Naive thymus-derived CD4-positive, alpha-beta T cell (primary cell): ENCODE measurements at places on chromosomes 4 and X.

- DNase-seq = no peak
These were observed 146.9 kb downstream of the FAM13A start for GRCh38 chr4:88910101-88910500.

GRCh38 chrX:138006180-138006579, 440.3 kb downstream of the ZIC3 start:
- no peak for DNase-seq

GRCh38 chr4:109174224-109174953, 128.1 kb downstream of the COL25A1 start:
- DNase-seq = no peak

- no peak for DNase-seq
These were observed 24.7 kb upstream of the NEUROG2 start for GRCh38 chr4:112540695-112541094.

GRCh38 chr4:72507167-72507566, 61.9 kb downstream of the ADAMTS3 start:
- no peak for DNase-seq

DNA sequence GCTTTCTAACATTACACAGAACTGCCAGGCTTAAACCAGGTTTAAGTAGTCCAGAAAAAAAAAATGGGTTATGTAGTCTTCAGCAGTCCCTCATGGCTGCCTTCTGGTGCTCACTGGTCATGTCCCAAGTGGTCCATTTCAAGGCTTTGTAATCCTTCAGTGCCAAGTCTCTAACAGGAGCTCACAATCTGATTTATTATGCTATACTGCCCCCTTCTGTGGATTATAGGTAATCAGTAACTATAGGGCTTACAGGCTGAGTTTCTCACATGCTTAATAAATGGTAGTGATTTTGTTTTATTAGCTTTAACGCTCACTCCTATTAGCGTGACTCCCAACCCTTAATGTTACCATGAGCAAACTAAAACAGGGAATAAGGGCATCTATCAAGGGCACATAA, 92.5 kb upstream of the EDA2R start:
- DNase-seq = no peak

- no peak for DNase-seq
These were observed 98.4 kb downstream of the PRSS12 start for GRCh38 chr4:118254368-118254767.

DNA sequence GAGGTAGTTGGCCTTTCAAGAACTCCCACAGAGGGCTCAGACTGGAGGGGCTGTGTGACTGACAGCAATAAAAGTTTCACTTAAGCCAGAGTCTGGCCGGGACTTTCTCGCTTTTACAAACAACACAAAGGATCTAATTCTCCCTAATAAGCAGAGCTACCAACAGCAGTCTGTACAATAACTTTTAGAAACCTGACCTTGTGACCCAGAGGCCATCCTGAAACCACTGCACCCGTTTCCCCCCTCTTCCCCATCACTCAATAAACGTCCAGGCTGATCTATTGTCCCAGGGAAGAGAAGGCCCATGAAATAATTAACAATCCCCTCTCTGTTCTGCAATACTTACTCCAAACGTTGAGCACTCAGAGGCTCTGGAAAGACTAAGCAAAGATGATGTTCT, 442.4 kb downstream of the ZIC3 start:
- no peak for DNase-seq

GRCh38 chr4:105474099-105474518, 247 bp upstream of the PPA2 start:
- DNase-seq = no peak

DNA sequence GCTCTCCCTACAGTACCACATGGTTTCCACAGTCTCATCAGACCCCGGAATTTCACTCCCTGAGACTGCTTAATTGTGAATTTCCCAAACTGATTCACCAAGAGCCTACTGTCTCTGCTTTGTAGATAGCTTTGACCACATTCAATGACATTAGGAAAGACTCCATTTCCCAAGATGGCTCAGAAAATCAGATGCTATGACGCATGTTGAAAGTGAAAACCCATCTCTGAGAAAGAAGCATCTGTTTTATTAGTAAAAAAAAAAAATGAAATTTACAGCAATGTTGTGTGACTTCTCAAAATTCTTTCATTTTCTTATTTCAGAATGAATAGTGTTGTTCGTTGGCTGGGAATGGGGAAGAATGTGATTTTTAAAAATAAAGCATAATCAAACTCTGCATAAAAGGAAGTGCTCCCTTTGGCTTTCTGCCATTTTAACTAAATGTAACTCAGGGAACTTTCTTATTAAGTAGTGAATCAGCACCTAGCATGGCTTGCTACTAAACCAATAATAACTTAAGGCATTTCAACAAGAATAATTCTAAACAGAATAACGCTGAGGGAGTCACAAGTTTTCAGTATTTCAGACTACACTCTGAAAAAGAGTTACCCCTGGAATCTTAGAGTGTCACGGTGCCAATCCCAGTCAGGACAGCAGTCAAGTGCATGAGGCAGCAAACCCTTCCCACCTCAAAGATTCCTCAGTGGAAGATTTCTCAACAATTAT, 97.4 kb upstream of the MYOZ2 start:
- no peak for DNase-seq

DNA sequence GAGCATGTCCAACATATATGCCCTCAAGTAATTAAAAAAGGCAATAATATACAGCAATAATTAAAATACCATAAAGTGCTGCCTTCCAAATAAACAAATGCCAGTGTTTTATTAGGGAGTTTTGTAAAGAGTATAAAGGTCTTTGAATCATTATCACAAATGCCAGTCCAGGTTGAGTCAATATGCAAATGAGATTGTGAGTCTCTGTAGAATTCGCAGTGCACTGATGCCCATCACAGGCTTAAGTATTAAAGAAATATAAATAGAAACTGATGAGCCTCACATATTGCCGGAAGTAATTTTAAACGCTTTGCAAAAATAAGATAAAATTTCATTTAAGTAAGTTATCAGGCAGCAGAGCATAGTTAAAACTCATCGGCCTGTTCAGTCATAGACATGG, 205.0 kb upstream of the TECRL start:
- no peak for DNase-seq

DNA sequence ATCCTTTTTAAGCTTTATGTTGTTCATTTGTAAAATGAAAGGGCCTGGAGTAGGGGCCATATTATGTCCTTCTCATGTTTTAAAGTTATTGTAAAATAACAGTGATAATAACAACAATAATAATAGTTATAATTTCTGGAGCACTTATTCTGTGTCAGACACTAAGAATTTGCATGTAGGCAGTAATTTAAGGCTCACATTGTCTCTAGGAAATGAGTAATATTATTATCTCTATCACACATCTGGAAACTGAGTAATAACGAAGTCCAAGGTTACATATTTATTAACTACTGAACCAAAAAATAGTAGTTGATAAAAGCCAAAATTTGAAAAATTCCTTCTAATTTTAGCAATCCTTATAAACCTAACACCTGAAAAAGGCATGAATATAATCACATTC, 520.7 kb upstream of the PABPC4L start:
- DNase-seq = no peak

GRCh38 chr4:122845066-122845465, 18.4 kb downstream of the FGF2 start:
- no peak for DNase-seq

DNA sequence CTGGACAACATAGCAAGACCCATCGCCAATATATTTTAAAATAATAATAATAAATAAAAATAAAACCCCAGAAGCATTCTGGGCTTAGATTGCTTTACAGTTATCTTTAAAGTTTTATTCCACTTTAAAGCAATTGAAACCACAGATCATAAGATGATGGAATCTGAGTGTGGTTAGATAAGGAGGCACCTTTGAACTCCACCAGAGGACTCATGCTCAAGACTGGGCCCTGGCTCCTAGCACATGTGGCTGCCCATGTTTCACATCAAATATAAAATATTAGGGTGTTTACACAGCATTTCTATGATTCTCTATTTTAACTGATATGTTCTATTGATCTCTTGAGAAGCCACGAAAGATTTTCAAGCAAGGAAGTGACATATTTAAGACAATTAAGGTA, 52.6 kb upstream of the BBS12 start:
- DNase-seq = no peak

DNA sequence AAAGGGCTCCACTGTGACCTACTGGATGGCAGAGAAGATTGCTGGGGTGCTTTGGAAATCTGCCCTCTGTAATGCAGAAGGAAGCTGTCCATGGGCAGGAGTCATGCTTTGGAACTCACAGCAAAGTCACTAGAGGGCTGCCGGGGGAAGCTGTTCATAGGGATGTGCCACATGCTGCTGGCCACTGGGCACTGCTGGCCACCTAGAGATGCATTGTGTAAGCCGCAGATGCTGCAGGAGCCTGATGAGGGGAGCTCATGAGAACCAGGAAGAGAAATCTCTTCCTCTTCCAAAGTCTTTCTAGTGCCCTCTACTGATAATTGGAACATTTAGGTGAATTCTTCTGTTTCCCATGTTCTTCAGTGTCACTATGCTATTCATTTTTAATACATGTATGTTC, 31.2 kb upstream of the UXT start:
- DNase-seq = no peak

- no peak for DNase-seq
These were observed 446 bp downstream of the EVC2 start for GRCh38 chr4:5707778-5708448.

DNA sequence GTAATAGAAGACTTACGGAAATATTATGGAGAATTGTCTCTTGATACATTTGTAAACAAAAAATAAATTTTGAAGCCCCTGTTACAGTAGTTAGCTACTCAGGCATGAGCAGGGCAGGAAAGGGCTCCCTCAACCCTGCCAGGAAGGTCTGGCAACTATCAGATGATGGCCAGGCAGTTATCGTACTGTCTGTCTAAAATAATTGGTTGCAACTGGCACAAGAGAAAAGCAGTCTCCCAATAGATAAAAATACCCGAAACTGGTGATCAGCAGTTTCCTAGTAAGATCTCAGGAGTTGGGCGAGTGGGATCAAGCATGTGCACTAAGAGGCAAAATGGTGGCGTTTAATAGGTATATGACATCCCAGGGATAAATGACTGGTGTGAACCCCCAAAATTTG, 1336.3 kb downstream of the C4orf33 start:
- no peak for DNase-seq

- no peak for DNase-seq
These were observed 191.0 kb downstream of the NSUN7 start for GRCh38 chr4:40940756-40941155.

GRCh38 chr4:181528570-181529184, 714.5 kb upstream of the TENM3 start:
- DNase-seq = peak; percentile 23

- no peak for DNase-seq
These were observed 14.2 kb downstream of the COX7B2 start for GRCh38 chr4:46894826-46895225.

DNA sequence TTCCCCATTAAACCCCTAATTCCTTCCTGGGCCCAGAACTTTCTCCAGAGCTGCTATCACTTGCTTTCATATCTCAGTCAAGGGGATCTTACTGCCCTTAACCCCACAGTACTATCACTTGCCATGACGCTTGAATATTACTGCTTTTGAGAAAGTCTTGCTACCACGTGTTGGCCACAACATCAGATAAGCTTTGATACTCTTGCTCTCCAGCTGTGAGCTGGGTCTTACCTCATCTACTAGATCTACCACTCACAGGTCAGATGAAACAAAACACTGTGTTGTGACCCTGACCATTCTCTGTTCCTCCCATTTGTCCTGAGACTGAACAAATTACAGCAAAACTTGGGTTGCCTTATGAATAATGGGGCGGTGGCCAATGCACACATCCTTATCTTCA, 12.1 kb upstream of the TAPT1 start:
- no peak for DNase-seq

DNA sequence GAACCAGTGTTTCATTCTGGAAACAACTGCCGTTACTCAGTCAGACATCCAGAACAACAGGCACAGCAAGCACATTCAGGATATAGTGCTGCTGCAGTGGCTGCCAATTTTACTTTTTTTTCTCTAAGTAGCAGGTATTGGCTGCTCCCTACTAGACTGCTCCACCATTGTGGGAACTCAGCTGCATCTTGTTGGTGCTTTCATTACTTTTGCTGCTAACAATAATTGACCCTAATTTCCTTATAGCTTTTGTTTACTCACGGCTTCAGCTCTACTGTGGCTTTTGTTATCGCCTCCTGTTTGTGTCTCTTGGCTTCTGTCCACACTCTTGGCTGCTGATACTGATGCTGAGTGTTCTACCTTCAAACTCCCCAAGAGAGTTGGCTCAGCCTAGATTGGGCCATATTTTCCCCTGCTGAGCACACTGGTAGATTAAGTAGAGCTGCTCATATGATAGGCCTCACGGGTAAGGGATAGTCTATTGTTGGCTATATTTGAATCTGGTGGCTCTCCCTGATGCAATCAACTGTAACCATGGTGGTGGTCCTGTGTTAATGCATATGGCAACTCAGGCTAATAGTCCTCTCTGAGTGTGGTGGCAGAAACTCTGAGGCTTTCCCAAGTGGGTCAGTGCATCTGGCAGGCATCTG, 44.5 kb upstream of the IL2 start:
- no peak for DNase-seq

DNA sequence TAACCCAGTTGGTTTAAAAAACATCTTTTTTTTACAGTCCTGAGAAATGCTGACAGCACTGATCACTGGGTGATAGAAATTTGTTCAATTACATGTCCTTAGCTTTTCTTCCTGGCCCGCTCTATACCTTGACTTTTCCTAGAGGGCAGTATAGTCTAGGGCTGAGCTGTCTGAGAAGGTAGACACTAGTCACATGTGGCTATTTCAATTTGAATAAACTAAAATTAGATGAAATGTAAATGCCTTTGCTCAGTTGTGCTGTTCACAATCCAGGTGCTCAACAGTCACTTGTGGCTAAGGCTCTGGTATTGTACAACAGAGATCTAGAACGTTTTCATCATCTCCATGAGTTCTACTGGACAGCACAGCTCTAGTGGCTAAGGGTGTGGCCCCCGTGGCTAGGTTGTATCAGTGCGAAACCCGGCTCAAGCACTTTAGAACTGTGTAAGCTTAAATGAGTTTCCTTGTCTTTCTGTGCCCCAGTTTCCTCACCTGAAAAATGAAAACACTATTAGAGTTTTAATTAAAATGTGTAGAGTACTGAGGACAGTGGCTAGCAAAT, 111.6 kb upstream of the WDR17 start:
- no peak for DNase-seq

DNA sequence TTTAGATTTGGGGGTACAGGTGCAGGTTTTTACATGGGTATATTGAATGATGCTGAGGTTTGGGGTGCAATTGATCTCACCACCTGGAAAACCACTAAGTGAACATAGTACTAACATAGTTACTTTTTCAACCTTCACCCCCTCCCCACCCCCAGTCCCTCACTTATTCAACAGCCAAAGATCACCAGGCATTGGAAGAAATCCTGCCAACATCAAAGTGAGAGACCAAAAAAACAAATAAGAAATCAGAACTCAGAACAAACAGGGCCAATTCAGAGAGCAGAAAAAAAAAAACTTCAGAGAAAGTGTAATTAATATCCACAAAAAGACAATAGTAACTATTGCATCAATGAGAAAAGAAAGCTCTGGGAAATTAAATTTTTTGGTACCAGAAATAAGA, 20.5 kb upstream of the LAP3 start:
- DNase-seq = no peak
